NCI-H1417 treated with DMSO at 0.1 percent for 48 hours (cell line): ENCODE measurements at places on chromosomes 2 and 18.

DNA sequence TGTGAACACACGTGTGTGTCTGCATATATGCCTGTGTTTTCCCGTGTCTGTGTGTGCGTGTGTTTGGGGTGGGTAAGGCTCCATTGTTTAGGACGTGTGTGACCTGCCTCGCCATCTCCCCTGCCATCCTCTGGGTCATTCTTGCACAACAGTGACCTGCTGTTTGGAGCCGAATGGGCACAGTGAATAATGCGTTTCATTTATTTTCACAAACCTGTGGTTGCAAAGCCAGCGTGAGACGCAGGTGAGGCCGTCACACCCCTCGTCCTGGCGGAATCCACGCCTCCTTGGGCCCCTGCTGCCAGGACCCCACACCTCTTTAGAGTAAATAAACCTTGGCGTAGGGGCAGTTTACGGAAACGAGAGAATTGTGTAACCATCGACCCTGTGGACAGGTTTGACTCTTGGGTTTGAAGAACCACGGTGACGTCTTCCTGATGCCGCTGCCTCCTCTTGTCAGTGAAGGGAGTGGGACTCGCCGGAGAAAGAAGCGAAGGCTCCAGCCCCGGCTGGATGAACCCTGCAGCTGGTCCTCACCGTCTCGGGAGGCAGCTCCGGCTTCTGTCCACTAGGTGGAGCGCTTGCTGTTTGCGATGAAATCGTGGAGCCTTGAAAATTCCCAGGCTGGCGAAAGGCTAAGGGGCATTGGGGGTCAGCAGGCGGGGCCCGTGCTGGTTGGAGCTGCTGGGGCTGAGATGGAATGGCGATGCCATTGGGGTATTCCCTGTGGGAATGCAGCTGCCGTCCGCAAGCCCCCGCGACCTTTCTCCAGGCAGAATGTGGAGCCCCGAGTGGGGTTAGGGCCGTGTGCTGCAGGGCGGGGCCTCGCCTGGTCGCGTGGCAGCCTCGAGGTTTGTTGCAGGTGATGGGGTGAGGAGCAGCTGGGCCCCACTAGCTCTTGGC is 81.1 kb downstream of the RTP5 start:
- DNase-seq: no peak

DNA sequence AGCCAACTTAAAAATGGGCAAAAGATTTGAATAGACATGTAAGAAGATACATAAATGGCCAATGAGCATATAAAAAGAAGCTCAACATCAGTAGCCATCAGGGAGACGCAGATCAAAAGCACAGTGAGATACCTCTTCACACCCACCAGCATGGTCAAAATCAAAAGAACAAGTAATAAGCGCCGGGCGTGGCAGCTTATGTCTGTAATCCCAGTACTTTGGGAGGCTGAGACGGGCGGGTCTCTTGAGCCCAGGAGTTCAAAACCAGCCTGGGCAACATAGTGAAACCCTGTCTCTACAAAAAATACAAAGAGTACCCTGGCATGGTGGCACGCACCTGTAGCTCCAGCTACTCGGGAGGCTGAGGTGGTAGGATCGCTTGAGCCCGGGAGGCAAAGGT is 4.6 kb upstream of the CIB4 start:
- DNase-seq: no peak

- no peak for DNase-seq
These were observed 72.5 kb upstream of the RGPD5 start for GRCh38 chr2:109721626-109722025.

- DNase-seq: no peak
These were observed 63.6 kb upstream of the SIX2 start for GRCh38 chr2:45072862-45073237.

DNA sequence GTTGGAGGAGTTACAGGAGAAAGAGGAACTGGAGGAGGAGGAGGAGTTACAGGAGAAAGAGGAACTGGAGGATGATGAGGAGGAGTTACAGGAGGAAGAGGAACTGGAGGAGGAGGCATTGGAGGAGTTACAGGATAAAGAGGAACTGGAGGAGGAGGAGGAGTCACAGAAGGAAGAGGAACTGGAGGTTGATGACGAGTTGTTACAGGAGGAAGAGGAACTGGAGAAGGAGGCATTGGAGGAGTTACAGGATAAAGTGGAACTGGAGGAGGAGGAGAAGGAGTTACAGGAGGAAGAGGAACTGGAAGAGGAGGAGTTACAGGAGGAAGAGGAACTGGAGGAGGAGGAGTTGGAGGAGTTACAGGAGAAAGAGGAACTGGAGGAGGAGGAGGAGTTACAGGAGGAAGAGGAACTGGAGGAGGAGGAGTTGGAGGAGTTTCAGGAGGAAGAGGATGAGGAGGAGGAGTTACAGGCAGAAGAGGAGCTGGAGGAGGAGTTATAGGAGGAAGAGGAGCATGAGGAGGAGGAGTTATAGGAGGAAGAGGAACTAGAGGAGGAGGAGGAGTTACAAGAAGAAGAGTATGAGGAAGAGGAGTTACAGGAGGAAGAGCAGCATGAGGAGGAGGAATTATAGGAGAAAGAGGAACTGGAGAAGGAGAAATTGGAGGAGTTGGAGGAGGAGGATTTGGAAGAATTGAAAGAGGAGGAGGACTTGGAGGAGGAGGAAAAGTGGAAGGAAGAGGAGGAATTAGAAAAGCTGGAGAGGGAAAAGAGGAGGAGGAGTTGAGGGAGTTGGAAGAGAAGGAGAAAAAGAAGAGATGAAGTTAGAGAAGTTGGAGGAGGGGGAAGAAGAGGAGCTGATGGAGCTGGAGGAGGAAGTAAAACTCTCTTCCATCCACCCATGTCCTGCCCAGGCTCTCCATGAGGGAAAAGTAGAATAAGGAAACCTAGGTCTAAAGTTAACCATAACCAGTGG is 37.2 kb downstream of the CLASP1 start:
- no peak for DNase-seq

DNA sequence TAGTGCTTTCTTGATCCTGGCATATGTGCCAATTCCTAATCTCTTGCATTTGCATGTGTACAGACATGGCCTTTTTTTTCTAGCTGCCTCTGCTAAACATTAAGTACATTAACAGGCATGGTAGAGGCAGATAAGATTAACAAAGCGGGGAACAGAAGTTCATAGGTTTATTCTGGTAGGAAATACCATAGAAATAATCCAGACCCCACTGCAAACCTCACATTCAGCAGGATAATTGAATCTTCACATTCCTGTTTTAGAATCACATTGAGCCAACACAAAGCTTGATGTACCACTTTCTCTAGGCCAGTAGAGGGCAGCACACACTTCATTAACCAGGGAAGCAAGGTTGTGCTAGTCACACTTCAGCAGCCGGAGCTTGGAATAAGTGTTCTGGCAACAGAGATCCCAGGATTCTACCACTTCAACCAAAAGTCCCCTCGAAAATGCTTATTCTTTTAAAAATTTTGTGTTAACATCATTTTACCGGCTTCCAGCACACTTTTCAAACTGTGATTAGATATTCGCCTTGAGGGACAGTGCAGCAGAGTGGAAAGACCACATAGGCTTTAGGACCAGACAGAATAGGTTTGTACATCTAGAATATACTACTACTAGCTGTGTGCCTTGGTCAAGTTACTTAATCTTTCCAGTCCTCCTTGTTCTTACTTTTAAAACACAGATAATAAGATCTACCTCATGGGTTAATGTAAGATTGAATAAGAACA is 420.2 kb upstream of the CHST9 start:
- peak; percentile 44 for DNase-seq

GRCh38 chr18:75478996-75479880 is 51.7 kb upstream of the SMIM21 start:
- DNase-seq: peak; percentile 87

DNA sequence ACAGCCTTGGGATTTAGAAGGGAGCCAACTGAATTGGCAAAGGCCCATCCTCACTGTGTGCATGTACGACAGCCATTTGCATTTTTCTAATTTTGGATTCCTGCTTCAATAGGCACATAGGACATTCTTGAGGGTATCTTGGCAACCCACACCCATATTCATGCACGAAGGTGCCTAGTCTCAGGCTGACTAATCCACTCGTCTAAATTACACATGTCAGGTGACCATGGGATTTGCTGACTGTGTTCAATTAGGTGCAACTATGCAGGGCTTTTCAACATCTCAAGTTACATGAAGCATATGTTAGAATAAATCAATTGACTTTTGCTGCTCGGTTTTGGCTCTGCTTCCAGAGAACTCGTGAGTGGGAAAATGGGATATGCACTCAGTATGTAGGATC is 249.7 kb downstream of the SP3 start:
- DNase-seq: no peak

- no peak for DNase-seq
These were observed 130.6 kb downstream of the CABLES1 start for GRCh38 chr18:23265682-23266399.

DNA sequence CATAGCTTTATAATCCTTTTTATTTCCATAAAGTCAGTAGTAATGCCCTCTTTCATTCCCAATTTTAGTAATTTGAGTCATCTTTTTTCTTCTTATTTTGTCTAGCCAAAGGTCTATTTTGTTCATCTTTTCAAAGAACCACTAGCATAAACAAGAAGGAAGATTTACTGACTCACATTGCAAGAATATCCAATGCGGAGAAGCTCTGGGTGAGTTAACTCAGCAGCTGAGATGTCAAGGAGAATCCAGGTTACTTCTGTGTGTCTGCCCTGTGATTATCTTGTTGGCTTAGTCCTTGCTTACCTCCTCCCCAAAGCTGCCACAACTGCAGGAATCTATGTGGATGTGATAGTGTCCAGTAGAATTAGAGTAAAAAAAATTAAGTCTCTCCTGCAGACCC is 311.4 kb upstream of the NCKAP5 start:
- DNase-seq: no peak

- no peak for DNase-seq
These were observed 26.8 kb downstream of the SH3BP4 start for GRCh38 chr2:234978466-234979203.

DNA sequence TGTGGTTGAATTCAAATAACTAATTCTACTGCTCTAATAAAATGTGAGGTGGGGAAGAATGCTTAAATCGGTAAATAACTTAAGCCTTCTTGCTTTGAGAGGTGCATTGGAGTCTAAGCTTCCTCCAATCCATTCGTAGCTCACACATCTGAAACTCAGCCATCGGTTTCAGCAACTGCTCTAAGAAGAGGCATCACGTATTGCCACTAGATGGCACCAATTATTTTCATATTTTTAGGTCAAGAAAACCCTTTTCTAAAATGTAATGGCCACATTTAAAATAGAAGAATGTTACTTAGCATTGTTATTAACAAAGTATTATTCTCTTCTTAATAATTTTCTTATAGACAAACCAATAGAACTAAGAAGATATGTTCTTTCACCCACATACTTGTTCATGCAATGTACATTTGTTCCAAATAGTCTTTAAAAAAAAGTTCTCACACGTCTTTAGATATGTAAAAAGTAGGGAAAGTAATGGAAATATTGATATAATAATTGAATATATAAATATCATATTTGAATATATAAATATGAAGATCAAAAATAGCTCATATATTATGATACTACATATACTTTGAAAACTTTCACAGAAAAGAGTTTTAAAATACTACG is 229.8 kb downstream of the CCDC178 start:
- DNase-seq: peak; percentile 68

GRCh38 chr2:127735537-127736399 is 34.5 kb downstream of the SFT2D3 start:
- DNase-seq: no peak

DNA sequence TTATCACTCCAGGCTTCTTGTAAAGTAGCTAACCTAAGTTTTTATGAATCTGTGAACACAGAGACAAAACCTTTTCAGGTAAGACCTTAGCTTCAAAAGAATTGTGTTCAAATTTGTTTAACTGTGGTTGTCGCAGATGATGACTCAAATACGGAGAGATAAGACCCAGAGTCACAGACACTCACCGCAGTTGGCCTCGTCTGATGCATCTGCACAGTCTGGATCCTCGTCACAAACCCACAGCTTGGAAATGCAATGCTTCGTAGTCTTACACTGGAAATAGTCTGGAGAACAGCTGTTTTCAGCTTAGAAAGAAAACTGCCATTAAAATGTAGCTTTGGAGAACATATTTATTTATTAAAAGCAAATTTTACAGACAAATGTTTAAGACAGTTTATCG is 1662.1 kb upstream of the NXPH2 start:
- DNase-seq: no peak

DNA sequence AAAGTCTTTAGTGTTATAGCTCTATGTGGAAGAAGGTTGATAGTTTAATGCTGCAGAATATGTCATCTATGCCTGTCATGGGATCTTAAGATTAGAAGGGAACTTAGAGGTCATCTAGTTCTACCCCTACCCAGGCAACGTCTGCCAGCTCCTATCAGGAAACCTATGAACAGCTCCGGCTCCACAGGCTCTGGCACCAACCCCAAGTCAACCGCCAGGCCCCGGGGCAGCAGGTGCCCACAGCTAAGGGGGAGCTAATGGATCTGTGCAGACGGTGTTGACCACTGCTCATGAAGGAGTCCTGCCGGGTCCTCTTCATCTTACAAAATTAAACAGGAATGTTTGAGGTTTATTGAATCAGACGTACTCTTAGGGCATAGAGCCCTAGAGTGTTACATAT is 440.8 kb upstream of the KLHL29 start:
- DNase-seq: no peak

GRCh38 chr2:241314226-241315092 is 1.0 kb downstream of the HDLBP start:
- no peak for DNase-seq

DNA sequence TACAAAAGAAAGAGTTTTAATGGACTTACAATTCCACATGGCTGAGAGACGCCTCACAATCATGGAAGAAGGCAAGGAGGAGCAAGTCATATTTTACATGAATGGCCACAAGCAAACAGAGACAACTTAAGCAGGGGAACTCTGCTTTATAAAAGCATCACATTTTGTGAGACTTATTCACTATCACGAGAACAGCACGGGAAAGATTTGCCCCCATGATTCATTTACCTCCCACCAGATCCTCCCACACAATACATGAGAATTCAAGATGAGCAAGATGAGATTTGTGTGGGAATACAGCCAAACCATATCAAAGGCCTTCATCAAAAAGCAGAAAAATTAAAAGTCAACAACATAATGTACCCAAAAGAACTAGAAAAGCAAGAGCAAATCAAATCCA is 111.0 kb upstream of the RPRM start:
- no peak for DNase-seq

GRCh38 chr2:50489092-50489491 is 542.8 kb downstream of the NRXN1 start:
- DNase-seq: no peak

GRCh38 chr2:221731432-221732145 is 159.5 kb upstream of the EPHA4 start:
- DNase-seq: no peak

DNA sequence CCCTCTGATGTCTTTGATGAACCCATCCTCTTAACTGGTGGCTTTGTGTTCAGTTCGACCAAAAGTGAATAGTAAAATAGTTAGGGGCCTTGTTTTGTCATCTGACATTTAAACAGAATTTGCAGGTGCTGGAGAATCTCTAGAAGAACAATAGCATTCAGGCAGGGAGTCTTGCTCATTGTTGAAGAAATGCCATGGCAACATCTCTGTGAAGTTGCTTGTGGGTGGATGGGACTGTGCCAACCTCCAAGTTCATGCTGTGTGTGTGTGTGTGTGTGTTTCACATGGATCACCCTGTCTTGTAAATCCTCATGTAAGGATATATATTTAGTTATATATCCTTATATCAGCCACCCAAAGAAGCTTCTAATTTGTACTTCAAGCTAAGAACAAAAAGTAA is 66.7 kb downstream of the SKA1 start:
- no peak for DNase-seq

GRCh38 chr18:54957996-54958395 is 1.3 kb downstream of the CCDC68 start:
- no peak for DNase-seq
